ENCODE measurements at places on chromosomes 2 and 18.

DNA sequence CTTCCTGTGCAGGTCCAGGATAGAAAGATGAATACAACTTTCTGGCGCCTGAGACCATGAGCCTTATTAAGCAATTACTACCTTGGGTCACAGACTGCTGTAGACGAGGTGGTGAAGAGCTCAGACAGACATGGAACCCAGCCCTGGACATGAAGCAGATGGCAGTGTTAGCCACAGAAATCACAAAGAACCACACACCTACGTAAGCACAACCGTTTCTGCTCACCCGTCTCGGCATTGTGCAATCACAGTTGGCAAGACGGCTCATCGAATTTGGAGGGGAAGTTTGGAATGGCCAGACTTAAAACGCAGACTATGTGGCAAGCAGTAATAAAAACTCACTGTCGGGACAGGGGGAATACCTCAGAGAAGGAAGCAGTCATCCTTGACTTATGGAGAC is 24.3 kb upstream of the ASPRV1 start:
- no peak for DNase-seq

GRCh38 chr2:129233751-129234406 is 745.6 kb upstream of the RAB6C start:
- DNase-seq: peak; percentile 17

DNA sequence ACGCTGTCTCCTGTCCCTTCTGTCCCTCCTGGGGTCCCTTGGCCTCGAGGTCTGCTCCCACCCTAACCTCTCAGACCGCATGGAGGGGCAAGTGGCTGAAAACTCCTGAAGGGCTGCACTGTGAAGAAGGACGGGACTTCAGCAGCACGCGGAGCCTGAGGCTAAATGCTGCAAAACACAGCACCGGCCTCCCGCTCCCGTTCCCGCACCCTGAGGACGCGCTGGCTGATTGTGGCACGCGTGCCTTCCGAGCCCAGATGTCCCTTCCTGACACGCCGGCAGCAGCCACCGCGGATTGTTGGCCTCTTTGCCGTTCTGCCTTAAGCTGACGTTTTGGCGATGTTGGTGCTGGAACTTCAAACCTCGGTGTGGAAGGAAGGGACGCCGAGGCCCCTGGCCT is 125.9 kb upstream of the CTDP1 start:
- no peak for DNase-seq

- no peak for DNase-seq
Observed at GRCh38 chr18:12314591-12315305, 6.7 kb downstream of the TUBB6 start.

DNA sequence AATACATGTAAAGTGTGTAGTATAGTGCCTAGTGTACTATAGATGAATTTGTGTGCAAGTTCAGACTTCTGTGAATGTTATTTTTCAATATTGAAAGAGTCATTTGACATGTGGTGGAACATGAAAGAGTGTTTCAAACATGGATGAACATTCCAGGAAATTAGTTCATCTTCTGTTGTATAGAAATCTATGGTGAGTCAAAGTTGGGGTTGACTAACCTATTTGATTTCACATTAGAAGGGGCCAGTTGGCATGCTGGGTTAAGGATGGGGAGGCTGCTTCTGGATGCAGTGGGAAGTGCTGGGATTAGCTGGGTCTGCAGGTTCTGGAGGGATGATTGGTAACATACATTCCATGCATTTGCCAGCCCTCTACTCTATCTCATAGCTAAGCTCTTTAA is 50.6 kb downstream of the LYPD6B start:
- no peak for DNase-seq

DNA sequence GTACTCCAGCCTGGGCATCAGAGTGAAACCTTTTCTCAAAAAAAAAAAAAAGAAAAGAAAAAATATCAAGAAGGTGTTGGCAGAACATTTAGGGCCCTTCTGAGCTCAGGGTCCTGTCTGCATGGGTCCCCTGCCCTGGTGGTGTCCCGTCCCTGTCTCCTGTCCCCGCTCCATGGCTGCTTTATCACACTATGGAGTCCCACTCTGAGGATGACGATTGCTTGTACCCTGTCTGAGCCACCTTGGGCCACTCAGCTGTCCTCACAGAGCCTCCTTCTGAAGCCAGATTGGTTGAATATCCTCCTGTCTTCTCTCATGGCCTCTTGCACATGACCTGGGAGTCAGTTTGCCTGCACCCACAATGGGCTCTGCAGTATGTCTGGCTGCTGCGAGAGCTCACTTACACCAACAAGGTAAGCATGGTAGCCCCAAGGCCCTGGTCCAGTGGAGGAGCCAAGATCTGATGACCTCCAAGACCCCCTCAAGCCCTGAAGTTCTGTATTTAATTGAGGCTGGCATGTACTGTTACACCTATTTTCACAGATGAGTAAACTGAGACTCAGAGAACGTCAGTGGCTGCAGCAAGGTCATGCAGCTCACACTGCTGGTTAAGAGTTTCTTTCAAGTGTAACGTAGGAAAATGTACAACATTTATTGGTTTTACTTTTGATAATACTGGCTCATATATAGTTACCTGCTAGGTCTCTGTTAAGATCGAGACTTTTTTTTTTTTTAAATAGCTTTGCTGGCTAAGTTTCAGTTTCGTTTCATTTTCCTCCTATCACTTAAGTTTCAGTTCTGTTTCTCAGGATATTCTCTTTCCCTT is 16.9 kb upstream of the ZCCHC2 start:
- DNase-seq: no peak

GRCh38 chr18:12703664-12704063 is 822 bp downstream of the PSMG2 start:
- DNase-seq: peak; percentile 34

DNA sequence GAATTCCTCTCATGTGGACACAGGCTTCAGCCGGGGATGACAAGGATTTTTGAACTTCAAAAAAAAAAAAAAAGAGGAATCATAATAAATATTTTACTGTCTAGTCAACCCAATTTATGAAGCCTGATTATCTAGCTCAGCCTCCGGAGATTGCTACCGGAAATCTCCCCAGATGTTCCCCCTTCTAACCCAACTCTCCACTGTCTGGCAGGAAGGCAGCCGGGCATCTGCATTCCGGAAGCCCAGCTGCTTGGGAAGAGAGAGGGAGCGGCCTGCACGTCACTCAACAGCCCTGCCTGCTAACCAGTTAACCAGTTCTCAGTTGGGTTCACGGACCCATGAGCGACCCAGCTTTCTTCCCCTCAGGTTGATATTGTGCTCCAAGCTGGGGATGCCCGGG is 87.2 kb upstream of the POU3F3 start:
- DNase-seq: no peak

DNA sequence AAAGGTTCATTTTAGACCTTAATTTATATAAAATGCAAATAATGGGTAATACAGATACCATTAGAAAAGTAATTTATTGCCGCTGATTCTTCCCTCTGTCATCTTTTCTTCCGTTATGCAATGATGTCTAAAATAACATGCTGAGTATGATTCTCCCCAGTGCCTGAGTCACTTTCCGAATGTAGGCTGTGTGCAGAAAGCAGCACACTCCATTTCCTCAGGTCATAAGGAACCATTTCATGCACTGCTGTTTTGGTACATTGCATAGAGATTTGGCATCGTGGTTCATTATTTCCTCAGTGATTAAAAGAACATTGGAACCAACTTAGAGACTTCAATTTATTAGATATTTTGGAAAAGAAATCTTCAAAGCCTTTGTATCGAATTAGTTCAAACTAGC is 173.5 kb downstream of the CDH2 start:
- no peak for DNase-seq

GRCh38 chr2:75476761-75477160 is 84.0 kb downstream of the EVA1A start:
- no peak for DNase-seq

DNA sequence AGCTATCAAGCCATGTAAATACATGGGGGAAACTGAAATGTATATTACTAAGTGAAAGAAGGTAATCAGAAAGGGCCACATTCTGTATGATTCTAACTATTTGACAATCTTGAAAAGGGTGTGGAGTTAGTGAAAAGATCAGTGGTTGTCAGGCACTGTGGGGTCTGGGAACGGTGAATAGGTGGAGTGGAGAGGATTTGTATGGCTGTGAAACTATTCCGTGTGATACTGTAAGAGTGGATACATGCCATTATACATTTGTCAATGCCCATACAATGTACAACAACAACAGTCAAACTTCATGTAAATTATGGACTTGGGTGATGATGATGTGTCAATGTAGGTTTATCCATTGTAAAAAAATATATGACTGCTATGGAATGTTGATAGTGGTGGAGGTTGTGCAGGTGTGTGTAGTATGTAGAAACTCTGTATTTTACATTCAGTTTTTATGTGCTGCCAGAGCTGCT is 1116.2 kb downstream of the SUCLG1 start:
- DNase-seq: no peak

DNA sequence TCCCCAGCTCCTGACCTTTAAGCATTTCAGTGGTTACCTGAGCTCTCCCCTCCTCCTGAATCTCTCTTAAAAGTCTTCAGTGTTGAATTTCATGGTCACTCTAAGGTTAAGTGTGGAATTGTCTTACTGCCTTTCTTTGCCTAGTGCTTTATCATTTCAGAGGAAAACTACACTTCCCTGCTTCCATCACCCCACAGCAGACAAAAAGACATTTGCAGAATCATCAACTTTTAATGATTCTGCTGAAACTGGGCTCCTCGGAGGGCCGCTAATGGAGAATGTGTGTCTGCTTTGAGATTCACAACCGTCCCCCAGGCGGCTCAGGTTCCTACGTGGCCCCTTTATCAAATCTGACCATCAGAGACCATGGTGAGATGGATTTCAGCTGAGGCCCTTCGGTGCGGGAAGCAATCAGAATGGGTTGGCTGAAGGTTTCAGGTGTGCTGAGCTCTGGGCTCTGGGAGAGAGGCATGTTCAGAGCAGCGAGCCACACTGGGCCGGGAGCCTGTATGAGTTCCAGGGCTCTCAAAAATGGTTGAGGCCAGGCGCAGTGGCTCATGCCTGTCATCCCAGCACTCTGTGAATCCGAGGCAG is 41.9 kb upstream of the TBC1D8 start:
- no peak for DNase-seq

- peak; percentile 54 for DNase-seq
Observed at GRCh38 chr18:47215554-47216138, 35.8 kb downstream of the SKOR2 start.

DNA sequence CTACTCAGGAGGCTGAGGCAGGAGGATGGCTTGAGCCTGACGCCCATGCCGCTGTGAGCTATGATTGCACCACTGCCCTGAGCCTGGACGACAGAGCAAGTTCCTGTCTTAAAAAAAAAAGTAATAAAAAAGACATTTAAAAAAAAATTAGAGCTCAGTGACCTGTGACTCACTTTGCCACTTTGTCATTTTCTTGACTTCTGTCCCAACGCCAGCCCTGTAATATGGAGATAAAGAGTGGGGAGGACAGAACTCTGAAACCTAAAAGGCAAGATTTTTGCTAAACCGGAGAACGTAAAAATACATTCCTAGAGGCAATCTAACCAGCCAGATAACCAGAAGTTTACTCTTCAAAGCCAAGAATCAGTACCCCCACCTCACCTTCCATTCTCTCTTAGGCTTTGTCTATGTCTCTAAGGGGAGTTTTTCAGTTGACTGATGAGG is 49.0 kb downstream of the PRKRA start:
- DNase-seq: no peak

DNA sequence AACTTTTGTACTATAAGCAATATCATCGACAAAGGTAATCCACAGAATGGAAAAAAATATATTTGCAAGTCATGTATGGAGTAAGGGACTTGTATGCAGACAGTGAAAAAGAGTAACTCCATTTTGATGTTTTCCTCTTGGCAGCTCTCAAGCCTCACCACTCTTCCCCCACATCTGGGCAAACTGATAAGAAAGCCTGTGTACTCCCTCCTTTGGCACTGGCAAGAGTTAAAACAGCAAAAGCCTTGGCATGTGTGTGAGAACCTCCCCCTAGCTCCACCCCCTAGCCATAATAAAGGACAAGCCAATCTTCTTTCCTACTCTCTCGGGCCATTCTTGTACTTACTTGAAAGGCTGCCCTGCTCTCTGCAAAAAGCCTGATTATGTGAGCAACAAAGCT is 335.2 kb downstream of the LRATD1 start:
- DNase-seq: no peak

- no peak for DNase-seq
Observed at GRCh38 chr18:74380916-74381315, 65.3 kb downstream of the C18orf63 start.

DNA sequence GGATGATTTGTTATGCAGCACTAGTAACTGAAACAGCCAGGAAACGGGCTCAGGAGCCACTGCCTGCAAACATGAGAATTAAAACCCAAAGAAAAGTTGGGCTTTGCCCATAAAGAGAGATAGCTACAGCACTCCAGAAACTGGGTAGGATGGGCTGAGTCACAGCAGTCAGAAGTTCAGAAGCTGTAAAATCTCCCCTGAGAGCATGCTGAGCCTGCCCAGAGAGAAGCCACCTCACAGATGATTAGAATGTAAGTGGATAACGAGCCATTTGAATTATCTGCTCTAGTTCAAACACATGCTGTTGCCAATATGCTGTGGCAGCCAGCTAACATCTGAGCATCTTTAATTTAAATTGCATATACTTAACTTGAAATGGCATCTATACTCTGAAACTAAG is 388.1 kb upstream of the ACVR2A start:
- DNase-seq: no peak

DNA sequence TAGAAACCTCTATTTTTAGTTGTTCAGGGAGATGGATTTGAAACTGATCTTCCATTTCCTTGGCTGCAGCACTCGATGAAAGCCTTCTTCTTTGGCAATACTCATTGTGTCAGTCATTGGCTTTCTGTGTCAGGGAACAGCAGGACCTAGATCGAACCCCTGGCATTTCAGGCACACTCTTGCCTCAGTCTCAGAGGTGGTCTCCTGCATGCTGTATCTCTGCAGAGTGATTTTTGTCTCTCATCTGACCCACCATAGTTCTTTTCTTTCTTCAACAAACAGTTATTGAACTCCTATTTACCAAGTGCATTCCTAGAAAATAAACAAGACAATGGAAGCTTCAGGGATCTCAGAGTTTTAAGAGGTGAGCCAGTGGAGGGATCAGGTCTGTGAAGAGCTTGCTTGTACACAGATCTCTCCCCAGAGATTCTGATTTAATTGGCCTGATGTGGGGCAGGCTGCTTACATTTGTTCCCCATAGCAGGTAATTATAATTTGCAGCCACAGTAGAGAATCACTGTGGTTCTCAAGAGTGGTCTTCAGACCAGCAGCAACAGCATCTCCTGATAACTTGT is 473.1 kb upstream of the TCF4 start:
- DNase-seq: no peak

DNA sequence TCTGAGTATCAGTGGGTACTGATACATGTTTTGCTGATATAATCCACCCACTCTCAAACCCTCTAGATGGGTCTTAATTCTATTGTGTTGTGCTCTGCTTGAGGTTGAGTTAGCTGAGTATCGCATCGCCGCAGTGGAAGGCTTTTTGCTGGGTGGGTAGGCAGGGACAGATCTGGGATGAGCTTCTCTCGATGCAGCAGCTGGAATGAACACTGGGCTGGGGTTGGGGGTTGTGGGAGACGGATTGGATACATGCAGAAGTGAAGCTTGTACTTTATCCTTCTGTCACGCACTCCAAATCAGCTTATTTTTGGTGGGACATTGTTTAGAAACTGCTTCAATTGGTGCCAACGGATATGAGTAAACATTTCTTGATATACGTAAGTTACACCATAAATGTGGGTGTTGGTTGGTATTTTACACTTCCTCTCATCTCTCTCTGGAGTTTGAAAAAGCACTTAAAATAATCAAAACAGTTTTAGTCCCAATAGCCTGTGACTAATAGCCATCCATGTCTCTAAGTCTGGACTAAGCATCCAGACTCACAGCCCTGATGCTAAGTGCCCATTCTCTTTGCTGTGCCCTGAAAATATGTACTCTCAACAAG is 107.1 kb downstream of the POLE4 start:
- no peak for DNase-seq
